ENCODE measurements at places on chromosomes 11 and 22. TPM values are rescaled to one million over a fixed set of nuclear protein-coding genes. Genes with fewer than 3 reads are reported as not detected.

CLCF1 gene
- total RNA-seq: 0.25 TPM

DNA sequence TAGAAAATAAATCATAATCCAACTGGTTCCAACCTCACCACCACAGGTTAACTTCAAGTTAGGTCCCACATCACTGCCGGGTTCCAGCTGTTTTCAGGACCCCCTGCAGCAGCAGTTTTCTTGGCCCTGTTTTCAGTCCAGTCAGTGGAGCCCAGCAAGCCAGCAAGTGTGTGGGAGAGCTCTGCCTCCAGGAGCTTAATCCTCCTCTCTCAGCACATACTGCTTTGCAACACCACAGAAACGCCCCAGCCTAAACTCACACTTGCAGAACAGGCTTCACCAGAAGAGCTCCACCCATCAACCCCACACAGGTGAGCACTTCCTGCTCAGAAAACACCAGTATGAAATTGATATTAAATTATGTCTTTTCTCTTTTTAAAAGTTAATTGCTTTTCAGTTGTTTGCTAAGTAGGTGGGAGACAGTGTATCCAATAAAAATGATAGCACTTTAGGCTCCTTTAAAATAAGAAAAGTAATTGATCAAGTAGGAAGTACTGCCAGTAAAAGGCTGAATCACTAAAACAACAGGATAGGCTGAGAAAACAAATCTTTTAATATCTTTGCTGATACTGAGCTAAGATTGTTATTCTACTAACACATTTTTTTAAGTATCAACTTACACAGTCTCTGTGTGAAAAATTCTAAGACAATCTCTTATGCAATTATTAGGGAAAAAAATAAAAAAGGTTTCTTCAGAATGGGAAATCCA, 81.5 kb upstream of the TP53AIP1 start:
- no peak for DNase-seq

GRCh38 chr11:132981131-132981956, 551.0 kb downstream of the OPCML start:
- no peak for DNase-seq

DNA sequence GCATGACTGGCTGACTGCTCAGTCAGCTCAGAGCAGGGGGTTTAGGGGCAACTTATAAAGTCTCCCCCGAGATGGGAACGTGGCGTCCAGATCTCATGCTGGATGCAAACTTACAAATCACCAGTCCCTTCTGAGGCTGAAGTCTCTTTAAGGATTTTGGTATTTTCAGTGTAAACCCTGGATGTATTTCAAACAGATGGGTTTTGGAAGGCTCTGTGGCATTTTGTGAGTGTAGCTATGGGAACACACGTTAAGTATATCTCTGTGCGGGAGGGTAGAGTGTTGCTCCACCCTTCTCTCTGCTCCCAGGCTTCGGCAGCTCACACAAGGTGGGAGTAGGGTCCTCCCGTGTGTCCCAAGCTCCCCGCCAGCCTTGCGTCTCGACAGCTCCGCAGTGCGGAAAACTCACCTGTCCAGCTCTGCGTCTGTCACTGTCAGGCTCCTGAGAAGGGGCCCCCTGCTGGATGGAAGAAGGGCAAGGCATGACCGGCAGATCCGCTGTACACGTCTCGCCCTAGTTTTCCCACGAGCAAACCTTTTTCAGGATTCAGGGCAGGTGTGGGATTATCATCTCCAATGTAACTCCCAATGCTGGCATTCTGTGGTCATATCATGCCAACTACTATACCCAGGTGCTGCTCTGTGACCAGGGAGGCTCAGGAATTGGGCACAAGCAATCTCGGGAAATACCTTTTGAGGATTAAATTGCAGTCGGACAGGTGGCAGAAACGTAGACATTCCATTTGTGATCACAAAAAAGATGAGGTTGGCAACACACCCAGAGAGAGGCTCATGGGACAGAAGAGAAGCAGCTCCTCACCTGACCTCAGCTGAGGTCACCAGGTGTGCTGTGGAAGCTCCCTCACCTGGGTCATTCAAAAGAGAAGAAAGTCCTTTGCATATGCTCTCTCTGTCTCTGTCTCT, 313.9 kb upstream of the B3GAT1 start:
- DNase-seq: no peak

DNA sequence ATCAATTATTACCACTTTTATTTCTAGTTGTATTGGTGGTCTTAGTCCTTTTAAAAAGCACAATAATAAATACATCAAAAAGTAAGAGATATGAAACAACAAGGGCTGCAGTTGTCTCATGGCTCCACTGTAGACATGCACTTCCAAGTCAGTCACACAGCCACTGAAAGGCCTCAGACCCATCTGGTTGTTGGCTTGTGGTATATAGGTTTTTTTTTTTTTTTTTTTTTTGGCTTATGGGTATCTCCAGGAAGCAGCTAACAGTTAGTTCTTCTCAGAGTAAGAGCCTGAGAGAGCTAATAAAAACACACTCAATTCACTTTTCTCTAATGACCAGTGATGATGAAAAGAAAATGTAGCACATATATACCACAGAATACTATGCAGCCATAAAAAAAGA, 6.0 kb upstream of the OR52E6 start:
- no peak for DNase-seq

SUSD2 gene
- total RNA-seq: 2.6 TPM

KCNQ1OT1 gene
- total RNA-seq: 0.28 TPM

DNA sequence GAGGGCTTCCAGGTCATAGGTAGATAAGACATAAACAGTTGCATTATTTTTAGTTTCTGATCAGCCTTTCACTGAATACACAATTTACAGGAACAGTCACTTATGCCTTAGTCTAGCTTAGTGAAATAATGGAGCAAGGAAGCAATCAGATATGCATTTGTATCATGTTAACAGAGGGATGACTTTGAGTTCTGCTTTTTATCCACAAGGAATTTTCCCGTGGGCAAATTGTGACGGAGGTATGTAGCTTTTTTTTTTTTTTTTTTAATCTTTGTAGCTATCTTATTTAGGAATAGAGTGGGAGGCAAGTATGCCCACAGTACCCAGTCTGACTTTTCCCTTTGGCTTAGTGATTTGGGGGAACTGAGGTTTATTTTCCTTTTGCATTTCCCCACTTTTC, 3.4 kb upstream of the NLRP10 start:
- DNase-seq: no peak

DNA sequence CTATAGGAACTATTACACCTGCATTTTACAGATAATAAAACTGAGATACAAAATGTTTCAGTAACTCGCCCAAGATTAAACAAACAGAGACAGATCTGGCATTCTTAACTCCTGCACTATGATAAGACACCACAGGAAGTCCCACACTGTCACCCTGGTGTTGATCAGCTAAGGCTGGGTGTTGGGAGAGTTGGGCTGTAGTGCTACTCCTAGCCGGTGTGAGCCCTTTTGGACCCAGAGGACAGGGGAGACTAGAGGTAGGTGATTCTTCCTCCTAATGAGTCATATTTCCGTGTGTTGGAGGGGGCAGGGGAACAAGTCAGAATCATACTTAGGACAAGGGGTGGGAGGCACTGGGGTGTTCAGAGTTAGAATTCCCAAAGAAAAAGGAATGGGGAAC, 353.2 kb upstream of the TENM4 start:
- DNase-seq: no peak

- DNase-seq: no peak
Observed at GRCh38 chr22:41821471-41822316, 11.2 kb upstream of the SREBF2 start.

DNA sequence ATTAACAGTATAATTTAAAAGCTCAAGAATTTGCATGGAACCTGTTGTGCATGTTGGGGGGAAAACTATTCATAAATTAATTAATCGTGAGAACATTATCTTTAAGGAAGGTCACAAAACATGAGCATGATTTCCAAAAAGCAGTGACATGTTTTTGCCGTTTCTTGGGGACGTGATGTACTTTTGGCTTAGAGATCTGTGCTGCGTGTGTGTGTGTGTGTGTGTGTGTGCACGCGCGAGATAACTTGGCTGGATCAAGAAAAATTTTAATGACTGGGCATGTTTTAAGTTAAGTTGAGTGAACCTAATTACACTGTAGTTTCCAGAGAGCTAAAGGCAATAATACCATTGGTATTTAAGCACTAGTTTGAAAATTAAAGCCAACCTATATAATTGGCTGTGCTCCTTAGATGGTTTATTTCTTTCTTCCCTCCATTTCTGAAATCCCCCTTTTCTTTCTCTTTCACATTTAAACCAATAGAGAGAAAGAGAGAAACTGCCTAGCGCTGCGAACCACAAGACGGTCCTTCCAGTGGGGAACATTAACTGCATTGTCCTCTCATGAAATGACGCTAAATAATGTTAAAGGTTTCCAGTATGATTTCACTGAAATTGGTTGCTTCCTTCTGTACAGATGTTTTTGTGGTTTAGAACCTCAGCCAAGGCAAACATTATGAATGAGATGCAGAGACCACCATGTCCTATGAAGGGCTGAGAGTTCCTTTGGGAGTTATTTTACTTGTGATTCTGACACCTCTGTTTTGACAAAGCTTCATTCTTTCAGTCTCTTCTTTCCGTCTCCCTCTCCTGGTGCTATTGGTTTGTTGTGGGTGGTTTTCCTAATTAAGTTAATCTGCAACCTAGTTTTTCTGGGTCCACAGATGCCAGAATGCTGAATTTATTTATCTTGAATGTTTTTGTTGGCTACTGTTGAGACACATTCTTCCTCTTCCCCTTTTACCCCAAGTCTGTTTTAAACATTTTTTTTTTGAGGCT, 51.7 kb downstream of the ZBTB16 start:
- DNase-seq: no peak

- DNase-seq: no peak
Observed at GRCh38 chr11:22703591-22703990, 37.2 kb downstream of the GAS2 start.

DNA sequence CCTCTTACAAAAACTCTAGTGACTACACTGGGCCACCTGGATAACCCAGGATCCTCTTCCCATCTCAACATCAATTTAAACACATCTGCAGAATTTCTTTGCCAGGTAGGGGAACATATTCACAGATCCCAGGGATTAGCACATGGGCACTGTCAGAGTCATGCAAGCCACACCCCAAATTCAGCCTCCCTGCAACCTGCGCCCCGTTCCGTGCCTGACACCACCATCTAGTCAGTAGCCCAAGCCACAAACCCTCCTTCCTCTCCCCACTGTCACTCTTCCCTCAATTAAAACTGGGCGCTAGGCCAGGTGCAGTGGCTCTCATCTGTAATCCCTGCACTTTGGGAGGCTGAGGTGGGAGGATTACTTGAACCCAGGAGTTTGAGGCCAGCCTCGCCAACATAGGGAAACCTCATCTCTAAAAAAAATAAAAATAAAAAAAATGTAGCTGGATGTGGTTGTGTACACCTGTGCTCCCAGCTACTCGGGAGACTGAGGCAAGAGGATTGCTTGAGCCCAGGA, 6.4 kb downstream of the FADD start:
- no peak for DNase-seq

GRCh38 chr11:77121876-77122575, 6.0 kb upstream of the MYO7A start:
- DNase-seq: no peak

ATL3 gene
- 29.9 TPM for total RNA-seq

SMIM35 gene
- total RNA-seq: 0.21 TPM

DNA sequence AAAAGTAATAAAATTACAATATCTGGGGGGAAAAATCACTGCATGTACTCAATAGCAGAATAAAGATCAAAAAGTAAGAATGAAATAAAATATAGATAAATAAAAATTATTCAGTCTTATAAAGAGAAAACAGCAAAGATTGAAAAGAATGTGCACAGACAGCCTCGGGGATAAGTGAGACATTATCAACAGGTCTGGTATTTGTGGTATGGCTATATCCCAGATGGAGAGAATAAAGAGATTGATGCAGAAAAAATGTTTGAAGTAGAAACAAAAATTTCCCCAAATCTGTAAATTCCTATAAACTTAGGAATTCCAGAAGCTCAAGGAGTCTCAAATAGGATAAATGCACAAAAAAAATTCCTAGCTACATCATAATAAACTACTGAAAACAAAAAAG, 74.5 kb upstream of the LUZP2 start:
- no peak for DNase-seq

DNA sequence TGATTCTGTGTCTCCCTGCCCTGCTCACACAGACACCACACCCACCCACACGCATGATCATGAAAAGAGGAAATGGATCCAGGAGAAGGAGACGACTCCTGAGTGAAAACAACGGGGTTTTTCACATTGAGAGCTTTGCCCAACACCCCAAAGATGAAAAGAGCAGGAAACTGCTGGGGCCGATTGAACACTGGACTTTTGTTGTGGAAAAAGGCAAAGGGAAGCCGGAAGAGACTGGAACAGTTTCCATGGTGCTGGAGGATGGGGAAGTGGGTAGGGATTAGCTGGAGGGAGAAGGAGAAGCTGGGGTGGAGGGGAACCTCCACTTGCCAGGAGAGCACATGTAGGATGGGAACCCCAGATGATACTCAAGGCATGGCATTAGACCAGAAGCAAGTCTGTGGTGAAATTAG, 5.2 kb upstream of the SLC43A3 start:
- no peak for DNase-seq

DNA sequence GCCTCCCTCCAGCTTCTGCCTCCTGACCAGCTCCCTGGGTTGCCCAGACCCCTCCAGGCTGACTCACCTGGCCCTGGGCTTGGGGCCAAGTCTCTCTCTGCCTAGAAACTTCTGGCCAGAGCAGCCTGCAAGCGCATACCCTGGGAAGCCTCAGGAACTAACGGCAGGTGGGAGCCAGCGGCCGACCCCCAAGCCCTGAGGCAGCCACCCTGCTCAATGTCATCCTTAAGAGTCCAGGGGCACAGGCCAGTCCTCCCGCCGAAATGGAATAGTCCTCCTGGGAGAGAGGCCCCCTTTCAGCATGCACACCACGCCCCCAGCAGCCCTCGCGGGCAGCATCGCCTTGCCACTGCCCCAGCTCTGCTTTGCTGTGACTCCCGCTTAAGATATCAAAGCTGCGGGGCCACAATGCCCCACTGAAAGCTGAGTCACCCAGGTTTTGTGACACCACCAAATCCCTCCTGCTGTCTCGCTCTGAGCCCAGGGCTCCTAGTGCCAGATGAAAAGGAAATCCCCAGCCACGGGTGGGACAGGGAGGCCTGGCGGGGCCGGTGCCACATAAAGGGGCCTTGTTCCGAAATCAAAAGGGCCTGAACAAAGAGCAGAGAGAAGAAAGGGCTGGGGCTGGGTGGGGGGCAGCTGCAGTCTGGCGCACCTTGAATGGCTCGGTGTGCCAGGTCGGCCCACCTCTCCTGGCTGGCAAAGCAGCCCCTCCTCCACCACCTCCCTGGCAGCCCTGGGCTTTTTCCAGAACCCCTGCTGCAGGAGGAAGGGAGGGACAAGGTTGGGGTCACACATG, 21.4 kb upstream of the FGF3 start:
- DNase-seq: no peak

DNA sequence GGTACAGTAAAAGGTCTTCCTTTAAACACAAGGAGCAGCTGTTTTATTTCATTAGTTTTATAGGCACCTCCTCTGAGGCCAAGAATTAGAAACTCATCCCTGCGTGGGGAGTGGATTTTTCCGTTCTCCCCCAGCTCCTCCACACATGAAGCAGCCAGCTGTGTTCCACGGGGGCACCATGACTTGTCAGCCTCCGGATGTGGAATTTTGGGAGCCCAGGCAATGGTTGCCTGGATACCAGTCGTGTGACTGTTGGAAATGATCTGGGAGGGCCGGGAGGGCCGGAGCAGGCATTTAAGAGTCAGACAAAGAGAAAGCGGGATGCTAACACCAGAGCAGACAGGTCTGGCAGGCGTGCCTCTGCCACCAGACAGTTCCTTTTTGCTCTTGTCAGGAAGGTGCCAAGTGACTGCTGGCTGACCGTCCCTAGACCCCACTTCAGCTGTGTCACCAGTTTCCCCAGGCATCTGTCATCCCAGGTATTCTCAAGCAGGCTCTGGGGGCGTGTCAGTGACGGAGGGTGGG, 15.9 kb upstream of the CDC42EP2 start:
- peak; percentile 83 for DNase-seq

MS4A1 gene
- not detected for total RNA-seq

- no peak for DNase-seq
Observed at GRCh38 chr11:32184041-32184722, 93.3 kb downstream of the RCN1 start.

KCNJ4 gene
- total RNA-seq: 30.2 TPM

Measured in heart left ventricle (tissue), 16 donors.